H4 (cell line): ENCODE measurements at places on chromosomes 7 and 10. TPM values are rescaled to one million over a fixed set of nuclear protein-coding genes. Genes with fewer than 3 reads are reported as not detected.

- no peak for DNase-seq
Measured at GRCh38 chr7:6576024-6576866, 1.0 kb upstream of the ZDHHC4 start.

GRCh38 chr7:24346129-24346528 lies 62.1 kb downstream of the NPY start:
- DNase-seq = peak; percentile 74

- no peak for DNase-seq
Measured at GRCh38 chr7:133771788-133772419, 355.2 kb upstream of the LRGUK start.

DNA sequence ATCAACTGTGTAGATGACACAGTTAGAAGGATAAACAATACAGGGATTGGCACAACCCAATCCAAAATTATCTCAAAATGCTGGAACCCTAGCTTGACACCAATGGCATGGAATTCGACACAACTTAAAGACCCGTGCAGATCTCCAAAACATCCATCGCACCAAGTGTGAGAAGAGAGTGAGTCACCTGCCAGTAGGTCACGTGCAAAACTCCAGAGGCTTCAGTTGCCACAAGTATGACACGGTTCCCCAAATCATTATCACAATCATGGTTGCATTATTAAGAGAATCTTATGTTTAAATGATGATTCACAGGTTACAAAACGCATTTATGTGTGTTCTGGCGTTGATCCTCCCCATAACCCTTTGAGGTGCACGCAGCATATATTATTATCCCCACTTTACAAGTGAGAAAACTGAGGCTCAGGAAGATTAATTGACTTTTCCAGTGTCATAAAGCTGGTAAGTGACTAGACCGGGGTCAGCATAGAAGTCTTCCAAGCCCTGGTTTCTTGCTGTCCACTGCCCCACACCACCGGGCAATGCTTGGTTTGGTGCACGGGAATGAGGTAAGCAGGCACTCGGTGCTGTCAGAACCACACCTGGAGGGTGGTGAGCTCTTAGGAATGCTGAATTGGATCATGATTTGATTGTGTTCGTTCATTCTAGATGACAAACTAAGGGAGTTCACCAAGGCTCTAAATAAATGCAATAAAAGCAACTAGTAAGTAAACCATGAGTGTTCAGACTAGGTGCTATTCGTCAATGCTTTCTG lies 23.6 kb upstream of the STK17A start:
- DNase-seq = no peak

GRCh38 chr10:452512-453426 lies 236.7 kb downstream of the DIP2C start:
- no peak for DNase-seq

The ARHGEF35 gene
- total RNA-seq = 0.43 and 0.93 TPM in 2 replicates

The ZNF716 gene
- total RNA-seq = 0.53 and 0.68 TPM in 2 replicates

The OR9A2 gene
- not detected in 2 replicates for total RNA-seq

The AKR1C2 gene
- 74.6 and 115 TPM in 2 replicates for total RNA-seq

The SLC29A4 gene
- total RNA-seq = 27.4 and 44.7 TPM in 2 replicates

The PRSS1 gene
- not detected in 2 replicates for total RNA-seq

The CLDN4 gene
- 1.2 and 4.0 TPM in 2 replicates for total RNA-seq
